Right lung (tissue), 10 donors: ENCODE measurements at places on chromosomes 5 and 9.
A peak's percentile ranks its signal among the peaks of the same experiment; 100 is the strongest.

DNA sequence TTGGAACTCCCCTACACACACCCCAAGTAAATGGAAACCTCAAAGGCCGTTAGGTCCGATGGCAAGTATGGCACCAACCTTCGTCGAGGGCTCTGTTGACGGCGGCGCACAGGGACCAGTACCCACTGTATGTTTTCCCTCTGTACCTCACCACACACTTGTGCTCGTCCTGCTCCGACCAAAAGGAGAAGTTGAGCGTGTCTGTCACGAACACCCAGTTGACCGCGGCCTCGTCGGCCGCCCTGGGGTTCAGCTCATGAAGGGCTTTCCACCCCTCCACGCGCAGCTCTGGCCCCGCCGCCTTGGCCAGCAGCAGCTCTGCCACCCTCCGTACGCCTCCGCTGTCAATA lies 24.0 kb downstream of the HNRNPK start:
- DNase-seq = no peak

- no peak for DNase-seq
Observed at GRCh38 chr9:72154468-72155285, 5.4 kb downstream of the GDA start.

DNA sequence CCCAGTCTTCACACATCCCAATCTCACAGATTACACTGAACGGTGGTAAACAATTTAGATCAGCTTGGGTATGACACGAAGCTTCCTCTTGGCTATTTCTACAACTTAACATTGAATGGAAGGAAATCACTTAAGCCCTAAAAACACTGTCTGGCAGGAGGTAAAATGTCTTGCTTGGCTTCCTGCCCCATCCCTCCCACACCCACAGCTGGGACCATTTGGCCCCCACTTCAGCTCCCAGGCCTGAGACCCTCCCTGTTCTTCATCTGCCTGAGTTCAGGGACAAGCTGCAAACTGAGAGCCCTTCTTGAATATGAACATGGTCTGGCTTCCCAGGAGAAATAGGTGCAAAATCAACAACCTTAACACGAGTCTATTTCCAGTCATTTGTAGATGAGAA lies 3.4 kb upstream of the COL15A1 start:
- no peak for DNase-seq

DNA sequence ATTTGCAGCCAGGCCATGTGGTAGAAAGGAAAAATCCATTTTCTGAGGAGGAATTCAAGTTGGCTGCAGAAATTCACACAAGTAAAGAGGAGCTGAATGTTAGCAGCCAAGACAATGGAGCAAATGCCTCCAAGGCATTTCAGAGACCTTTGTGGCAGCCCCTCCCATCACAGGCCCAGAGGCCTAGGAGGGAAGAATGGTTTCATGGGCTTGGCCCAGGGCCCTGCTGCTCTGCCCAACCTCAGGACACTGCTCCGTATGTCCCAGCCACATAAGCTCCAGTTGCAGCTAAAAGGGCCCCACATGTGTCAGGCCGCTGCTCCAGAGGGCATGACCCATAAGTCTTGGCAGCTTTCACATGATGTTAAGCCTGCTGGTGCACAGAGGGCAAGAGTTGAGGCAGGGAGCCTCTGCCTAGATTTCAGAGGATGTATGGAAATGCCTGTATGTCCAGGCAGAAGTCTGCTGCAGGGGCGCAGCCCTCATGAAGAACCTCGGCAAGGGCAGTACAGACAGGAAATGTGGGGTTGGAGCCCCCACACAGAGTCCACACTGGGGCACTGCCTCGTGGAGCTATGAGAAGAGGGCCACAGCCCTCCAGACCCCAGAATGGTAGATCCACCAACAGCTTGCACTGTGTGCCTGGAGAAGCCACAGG lies 144.2 kb upstream of the EPB41L4A start:
- DNase-seq = no peak

GRCh38 chr5:74864823-74865222 lies 1.4 kb downstream of the FAM169A start:
- DNase-seq = peak; percentile 8

DNA sequence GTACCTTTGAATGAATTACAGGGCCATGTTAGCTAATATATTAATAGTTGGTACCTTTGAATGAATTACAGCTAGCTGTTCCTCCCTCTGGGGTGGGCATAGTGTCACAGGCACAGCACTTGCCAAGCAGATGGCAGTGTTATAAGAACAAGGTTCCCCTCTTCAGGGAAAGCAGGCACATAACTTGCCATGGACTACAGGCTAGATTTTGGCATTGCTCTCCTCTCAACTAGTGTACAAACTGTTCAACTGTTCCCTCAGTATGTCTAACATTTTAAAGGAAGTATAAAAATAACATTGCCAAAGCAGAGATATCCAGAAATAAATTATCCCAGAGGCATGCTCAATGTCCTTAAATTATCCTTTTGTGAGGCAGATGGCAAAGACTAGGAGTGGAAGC lies 33.7 kb downstream of the ABITRAM start:
- no peak for DNase-seq
